Forelimb muscle (tissue), 1 donor: ENCODE measurements at places on chromosomes 4 and X.

DNA sequence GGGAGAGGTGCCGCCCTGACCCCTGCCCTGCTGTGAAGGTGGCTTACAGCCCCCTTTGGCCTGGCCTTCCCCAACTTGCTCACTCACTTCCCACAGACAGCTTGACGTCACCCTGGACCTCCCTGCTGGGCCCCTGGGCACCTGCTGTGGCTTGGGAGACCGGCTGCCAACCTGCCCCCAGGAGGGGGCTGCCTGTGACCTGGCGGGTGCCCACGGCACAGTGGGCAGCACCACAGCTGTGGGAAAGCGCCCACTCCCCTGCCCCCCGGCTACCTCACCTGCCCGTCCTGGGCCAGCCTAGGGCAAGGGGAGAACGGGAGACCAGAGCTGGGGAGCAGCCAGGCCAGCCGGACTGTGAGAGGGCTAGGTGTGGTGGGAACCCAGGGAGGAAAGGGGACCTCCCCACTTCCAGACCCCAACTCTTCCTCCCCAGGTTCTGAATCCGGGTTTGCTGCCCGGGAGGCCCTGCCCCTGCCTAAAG is 2.4 kb upstream of the ZFP92 start:
- DNase-seq = no peak

GRCh38 chr4:36288731-36289426 is 7.5 kb downstream of the DTHD1 start:
- no peak for DNase-seq

- no peak for DNase-seq
Observed at GRCh38 chr4:7964890-7965662, 25.4 kb upstream of the AFAP1 start.

GRCh38 chr4:74543231-74543781 is 98.4 kb downstream of the AREG start:
- no peak for DNase-seq
